SK-N-MC (cell line): ENCODE measurements at places on chromosomes 2 and 18.

- no peak for DNase-seq
These were observed 478.4 kb upstream of the NRXN1 start for GRCh38 chr2:51510303-51510702.

DNA sequence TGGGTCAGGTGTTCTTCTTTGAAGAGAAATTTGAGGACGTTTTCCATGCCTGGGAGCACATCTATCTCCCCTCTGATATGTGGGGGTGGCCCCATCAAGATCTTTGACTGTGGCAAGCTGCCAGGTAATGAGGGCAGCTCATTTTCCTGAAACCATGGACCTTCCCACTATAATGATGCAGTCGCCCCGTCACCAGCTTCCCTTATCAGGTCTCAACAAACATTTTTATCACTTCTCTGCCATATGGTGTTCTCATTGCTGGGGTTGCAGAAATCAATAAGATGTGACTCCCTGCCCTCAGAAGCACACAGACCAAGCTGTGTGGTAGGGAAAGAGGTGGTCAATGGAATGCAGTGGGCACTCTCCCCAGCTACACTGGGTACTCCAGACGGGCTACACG, 48.4 kb upstream of the B3GNT7 start:
- no peak for DNase-seq

GRCh38 chr18:6741232-6741663, 11.7 kb downstream of the ARHGAP28 start:
- no peak for DNase-seq

DNA sequence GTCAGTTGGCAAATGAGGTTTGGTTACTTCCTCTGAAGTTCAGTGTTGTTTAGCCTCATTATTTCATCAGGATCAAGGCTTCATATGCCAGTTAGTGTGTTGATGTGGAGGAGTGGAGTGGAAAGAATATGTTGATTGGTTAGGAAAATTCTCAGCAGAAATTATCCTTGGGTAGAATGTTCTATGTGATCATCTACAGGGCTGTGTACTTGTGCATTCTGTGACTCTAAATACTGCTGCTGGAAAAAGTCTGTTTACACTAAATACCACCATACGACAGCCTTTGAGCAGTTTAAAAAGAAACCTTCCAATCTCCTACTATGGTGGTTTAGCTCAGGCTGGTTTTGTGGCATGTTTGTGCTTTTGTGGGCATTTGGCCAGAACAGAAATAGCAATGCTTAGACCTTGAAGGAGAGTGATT, 25.8 kb downstream of the CAB39 start:
- DNase-seq, result no peak

DNA sequence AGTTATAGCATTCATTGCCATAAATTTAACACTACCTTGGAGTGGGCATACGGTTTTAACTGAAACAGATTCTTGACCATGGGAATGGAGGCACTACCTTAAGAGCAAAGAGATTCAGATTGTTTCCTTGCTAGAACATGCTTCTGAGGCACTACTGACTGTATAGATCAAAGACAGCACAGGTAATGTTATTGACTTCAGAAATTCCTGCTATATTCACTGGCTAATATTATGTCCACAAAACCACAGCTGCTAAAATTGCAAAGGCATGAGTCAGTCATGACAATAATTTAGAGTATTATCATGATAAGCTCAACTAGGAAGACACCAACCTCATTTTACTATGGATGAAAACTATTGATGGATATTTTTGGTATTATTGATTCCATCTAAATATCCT, 39.4 kb downstream of the SLC8A1 start:
- no peak for DNase-seq

DNA sequence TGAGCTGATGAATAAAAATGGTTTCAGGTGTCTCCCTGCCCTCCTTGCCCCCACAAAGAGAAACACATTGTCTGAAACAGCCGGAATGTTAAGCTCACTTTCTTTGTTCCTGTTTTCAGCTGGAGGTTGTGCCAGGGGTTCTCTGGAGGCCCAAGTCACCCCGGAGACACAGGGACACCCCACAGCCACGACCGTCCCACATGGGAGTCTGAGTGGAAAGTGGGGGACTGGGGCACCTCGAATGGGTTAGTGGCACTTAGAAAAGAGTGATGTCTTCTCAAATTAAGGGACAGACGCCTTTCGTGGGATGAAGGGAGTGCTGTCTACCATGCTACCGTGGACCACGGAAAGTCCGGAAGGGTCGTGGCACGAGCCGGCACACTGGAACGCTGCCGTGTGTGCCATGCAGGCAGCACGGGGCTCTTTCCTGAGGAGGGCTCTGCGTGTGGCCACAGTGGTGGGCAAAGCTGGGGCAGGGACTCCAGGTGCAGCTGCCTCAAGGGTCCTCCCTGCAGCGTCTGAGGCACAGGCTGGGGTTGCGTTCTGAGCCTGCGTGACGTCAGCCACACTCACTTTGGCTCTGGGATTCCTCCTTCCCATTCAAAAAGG, 39.4 kb upstream of the CTDP1 start:
- no peak for DNase-seq

DNA sequence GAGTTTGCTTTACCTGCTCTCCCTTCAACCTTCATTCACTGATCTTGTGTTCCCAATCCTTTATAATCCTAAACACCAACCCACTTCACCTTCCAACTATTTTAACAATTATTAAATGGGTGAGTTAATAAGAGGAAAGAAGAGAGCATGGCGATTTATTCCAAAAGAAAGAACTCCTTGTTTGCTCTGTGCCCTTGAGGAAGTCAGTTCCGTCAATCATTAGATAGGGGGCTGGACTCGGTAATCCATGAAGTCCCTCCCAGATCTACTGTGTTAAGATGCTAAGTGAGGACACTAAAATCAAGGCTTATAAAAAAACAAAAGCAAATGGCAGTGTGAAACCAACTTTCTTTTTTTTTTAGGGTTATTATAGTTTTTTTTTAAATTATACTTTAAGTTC, 589.9 kb downstream of the XIRP2 start:
- no peak for DNase-seq

GRCh38 chr2:117933884-117934354, 80.0 kb downstream of the CCDC93 start:
- no peak for DNase-seq

DNA sequence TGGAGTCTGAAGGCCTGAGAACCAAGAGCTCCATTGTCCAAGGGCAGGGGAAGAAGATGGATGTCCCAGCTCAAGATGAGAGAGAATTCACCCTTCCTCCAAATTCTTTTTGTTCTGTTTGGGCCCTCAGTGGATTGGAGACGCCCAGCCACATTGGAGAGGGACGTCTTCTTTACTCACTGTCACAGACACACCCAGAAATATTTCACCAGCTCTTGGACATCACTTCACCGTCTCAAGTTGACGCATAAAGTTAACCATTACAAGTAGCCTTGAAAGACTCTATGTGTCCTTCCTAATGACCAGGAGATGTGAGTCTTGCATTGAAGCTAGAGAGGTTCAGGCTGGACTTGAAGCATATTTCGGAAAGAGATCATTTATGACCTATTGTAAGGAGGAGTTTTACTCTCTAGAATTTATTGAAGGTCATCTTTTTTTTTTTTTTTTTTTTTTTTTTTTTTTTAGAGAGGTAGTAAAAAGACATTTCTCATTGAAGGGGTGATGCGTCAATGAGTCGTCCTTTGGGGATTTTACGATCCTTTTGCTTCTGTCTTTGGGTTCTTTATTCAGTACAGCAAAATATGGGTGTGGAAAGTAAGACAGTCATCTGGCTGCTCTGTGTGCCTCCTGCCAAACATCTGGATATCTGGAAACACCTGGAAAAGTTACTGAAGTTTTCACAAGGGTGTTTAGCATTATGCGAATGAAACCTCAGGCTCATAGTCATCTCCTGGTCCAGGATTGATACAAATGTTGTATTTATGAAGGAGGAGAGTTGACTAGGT, 118.1 kb downstream of the PRPF40A start:
- DNase-seq, result no peak

DNA sequence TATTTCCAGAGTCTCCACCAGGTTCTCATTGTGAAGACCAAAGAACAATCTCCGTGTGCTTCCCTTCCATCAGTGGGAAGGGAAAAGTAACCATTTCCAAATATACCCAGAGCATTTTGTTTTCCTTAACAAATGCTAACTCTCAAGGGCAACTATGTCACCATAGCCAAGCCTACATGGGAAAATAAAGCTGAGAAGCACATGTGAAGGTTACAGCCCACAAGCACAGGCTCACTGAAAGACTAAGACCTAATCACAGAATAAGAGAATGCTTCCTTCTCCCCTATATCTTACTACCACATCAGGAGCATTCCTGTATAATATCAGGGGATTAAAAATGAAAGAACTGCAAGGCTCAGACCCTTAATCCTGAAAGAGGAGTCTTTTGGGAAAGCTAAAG, 28.2 kb downstream of the SP9 start:
- DNase-seq, result no peak
